ENCODE measurements at places on chromosomes 5 and 9. TPM values are rescaled to one million over a fixed set of nuclear protein-coding genes. Genes with fewer than 3 reads are reported as not detected.

The ADAMTS16 gene
- total RNA-seq, result not detected

The TLR4 gene
- total RNA-seq, result 0.83 TPM

The TMEM8B gene
- 10.5 TPM for total RNA-seq

The ZNF483 gene
- total RNA-seq, result 17.6 TPM

The ADAMTS12 gene
- total RNA-seq, result not detected

The SV2C gene
- total RNA-seq, result not detected

The PRSS3 gene
- total RNA-seq, result not detected

The LCN9 gene
- total RNA-seq, result not detected

The PAEP gene
- total RNA-seq, result not detected

The HAVCR1 gene
- total RNA-seq, result 10.1 TPM

The SOHLH1 gene
- total RNA-seq, result not detected

The TCF7 gene
- 841 TPM for total RNA-seq

The OTP gene
- total RNA-seq, result not detected

The ELOVL7 gene
- total RNA-seq, result not detected

The TMEM38B gene
- total RNA-seq, result 16.6 TPM

The HRH2 gene
- 4.0 TPM for total RNA-seq

The HTR1A gene
- not detected for total RNA-seq

The AHRR gene
- total RNA-seq, result 2.7 TPM

The MARCHF3 gene
- 3.3 TPM for total RNA-seq

The CCNO gene
- not detected for total RNA-seq

The SPINK4 gene
- total RNA-seq, result not detected

The C5orf63 gene
- total RNA-seq, result 13.1 TPM

The MOB3B gene
- total RNA-seq, result 0.64 TPM

The INSL4 gene
- total RNA-seq, result not detected

The ZNF354C gene
- 11.3 TPM for total RNA-seq

The ADAMTS13 gene
- total RNA-seq, result 1.5 TPM

The RAB3C gene
- not detected for total RNA-seq

The BTNL3 gene
- not detected for total RNA-seq

All from CD4-positive, alpha-beta memory T cell (primary cell).